ENCODE measurements at places on chromosomes 13 and 19.

DNA sequence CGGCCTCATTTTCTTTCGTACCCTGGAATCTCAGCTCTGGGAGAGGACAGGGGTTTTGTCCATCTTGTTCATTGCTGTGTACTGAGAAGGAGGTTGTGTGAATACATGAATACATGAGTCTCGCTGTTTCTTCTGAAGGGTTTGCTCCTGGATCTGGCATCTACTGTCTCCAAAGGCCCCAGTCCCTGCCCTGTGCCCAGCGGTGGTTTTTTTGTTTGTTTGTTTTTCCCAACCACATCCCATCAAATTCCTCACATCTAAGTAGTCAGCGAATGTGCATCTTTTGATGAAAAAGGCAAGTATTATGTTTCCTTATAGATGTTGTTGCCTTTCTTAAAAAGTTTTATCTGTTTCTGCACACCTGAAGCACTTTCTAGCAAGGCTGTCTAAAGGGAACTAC is 12.5 kb downstream of the DCAF15 start:
- DNase-seq = peak; percentile 57

DNA sequence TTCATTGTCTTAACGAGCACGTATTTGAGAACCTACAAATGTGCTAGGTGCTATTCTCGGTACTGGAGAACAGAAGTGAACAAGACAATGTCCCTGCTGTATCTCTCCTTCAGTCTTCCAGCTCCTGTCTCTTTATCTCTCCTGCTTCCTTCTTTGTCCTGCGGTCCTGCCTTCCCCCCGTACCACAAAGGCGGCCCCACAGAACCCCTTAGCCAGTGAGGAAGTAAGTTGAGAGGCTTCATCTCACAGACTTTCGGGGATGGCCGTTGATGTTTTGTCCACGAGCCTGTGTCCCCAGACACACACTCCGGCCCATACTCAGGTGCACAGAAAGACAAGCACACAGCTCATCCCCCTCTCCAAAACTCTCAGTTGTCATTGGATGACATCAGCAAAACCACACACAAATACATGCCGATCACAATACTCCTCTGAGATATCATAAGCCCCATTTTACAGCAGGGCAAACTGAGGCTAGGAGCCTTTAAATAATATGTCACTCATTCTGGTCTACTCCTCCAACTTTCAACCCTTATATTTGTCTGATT is 507 bp upstream of the SWSAP1 start:
- no peak for DNase-seq

GRCh38 chr19:46925548-46925950 is 64.8 kb downstream of the ARHGAP35 start:
- no peak for DNase-seq

GRCh38 chr13:110018009-110018408 is 231.6 kb upstream of the IRS2 start:
- peak; percentile 50 for DNase-seq

DNA sequence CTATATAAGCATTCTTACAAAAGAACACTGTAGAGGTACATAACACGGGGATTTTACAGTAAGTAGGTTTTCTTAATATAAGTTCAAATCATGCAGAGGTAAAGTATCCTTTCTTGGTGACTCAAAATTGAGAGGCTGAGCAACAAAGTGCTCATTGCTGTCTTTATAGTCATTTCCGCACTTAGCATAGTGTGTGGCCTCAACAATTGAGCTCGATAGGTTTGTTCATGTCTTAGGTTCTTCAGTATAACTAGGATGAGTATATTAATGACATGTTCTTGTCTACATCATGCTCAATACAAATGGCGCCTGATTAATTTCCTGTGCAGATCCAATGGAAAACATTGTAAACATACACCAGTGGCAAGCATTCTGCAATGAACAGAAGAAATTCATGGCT is 1.4 kb downstream of the WDFY2 start:
- peak; percentile 80 for DNase-seq

GRCh38 chr19:30781519-30781918 is 409.3 kb downstream of the ZNF536 start:
- peak; percentile 47 for DNase-seq

- peak; percentile 19 for DNase-seq
Measured at GRCh38 chr19:6740589-6741343, 1.3 kb downstream of the TRIP10 start.

DNA sequence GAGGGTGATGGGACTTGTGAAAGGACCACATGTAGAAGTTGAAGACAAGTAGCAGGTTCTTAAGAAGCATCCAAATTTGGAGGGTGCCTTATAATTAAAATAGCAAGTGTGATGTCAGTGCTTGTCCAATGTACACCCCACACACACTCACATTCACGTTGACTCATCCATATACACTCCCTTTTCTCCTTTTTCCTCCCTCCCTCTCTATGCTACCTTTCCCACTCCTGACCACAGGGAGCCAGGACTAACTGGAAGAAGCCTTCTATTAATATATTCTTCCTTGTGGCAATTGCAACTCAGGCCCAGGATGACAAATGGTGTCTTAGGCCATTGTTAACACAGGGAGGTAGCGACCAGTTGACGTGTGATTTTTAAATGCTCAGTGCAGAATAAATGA is 16.3 kb upstream of the GPR183 start:
- peak; percentile 54 for DNase-seq

DNA sequence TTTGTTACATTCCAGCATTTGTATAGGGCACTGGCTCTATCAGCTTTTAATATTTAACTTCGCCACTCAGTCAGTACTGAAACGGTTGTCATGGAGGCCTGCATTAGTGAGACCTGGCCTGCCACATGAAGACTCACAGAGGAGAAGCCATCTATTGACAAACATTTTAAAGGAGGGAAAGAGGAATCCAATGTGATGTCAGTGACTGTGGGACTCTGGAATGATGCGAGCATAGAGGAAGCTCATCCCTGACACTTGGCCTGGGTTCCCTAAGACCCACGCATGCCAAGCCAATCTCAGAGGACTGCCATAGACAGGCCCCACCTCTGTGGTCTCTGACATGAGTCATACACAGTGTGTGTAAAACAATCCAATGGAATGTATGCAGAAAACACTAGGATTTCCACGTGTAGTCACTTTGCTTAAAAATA is 7.9 kb upstream of the DPY19L3 start:
- DNase-seq = peak; percentile 90

Measured in fibroblast of mammary gland (primary cell).